Hematopoietic multipotent progenitor cell treated with erythropoietin and hydrocortisone succinate and interleukin-3 and kit ligand, for 8 days (in vitro differentiated cells): ENCODE measurements at places on chromosomes 12 and 14.

DNA sequence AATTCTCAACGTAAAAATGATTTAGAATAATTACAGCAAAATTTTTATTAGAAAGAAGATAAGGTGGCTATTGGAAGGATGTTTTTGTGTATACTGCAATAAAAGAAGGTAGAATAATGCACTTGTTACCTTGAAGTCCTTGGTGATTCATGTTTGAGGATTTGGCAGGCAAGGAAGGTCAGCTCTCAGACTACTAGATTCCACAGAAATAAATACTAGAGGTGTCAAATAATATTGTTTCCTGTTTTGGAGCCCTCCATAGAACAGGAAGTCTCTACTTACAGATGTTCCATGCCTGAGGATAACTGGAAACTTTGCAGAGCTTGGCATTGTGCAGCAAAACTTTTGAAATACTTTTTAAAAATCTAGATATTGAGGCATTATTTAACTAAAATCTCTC lies 284.3 kb upstream of the SYT1 start:
- no peak for DNase-seq

DNA sequence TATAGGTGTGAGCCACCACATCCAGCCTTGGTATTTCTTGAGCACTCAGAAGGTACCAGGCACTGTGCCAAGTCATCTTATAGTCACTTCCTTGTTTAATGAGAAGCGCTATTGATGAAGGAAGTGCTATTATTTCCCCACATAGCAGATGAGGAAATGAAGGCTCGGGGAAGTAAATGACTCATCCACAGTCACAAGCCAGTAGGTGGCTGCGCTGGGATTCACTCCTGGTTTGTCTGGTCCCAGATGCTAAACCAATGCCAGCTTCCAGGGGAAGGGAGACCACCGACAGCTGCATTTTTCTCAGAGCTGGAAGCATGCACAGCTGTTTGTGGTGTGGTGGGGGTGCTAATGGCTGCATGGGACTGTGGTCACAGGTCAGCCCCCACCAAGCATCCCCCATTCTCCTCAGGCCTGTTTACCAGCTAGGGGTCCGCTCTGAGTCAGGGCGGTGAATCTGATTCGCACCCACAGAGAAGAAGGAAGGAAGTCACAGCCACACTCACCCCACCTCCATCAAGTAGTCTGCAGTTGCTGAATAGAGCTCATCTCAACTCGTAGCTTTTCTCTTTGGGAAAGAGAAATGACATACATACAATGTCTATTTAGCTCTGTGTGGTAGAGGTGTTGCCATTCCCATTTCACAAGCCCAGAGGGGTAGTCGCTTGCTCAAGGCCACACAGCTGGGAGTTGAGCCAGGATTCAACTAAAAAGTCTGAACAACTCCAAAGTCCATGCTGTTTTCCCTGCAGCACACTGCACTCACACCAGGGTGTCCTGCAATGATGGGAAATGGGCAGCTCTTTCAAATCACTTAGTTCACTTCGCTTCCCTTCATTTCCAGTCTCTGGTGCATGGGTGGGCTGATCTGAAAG lies 6.3 kb upstream of the LTBP2 start:
- DNase-seq: peak; percentile 46

GRCh38 chr12:42442311-42442759 lies 116.4 kb downstream of the PPHLN1 start:
- no peak for DNase-seq

- DNase-seq: no peak
Observed at GRCh38 chr12:64687816-64688215, 71.4 kb downstream of the GNS start.

DNA sequence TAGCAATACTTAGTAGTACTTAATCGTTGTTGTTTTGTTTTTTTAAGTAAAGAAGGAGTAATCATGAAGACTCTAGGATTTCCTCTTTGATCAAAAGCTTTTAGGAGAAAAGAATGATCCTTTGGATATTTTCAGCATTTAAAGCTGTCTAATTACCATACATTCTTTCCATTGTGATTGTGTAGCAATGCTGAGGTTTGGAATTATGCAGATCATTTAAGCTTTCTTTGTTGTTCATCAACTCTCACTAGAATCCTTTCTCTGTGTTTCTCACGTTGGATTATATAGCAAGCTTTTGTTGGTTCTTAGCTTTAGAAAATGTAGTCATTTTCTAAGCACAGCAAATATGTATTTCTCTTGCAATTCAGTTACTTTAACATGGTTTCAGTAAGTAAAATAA lies 25.8 kb downstream of the CCDC91 start:
- DNase-seq: no peak

DNA sequence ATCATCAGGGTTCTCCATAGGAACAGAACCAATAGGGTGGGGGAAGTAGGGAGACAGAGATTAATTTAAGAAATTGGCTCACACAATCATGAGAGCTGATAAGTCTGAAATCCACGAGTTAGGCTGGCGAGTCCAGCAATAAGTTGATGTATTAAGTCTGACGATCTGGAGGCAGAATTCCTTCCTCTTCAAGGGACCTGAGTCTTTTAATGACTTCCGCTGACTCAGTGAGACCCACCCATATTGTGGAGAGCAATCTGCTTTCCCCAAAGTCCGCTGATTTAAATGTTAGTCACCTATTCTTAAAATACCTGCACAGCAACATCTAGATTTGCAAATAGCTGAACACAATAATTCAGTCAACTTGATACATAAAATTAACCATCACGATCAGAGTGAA lies 97.8 kb downstream of the SPTSSA start:
- DNase-seq: no peak

GRCh38 chr12:52061470-52062166 lies 8.2 kb upstream of the ATG101 start:
- no peak for DNase-seq

DNA sequence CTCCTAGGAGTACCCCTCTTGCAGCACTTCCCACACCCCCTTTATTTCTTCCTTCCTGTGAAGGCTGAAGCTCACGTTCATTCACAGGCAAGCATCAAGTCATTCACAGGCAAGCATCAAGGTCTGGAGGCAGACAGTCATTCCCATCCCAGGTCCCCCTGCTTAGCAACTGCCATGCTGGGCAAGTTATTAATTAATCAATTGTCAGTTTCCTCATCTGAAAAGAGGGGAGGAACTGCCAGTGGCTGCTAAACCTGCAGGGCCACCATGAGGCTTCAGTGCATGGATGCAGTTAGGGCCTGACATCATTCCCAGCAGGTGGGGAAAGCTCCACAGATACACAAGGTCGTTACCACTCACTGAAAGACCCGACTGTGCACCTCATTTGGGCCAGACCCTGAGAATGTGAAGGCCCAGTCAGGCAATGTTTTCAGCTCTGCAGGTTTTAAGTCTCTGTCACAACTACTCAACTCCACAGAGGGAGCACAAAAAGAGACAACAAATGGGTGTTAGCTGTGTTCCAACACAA lies 85.0 kb upstream of the GPR68 start:
- DNase-seq: no peak

DNA sequence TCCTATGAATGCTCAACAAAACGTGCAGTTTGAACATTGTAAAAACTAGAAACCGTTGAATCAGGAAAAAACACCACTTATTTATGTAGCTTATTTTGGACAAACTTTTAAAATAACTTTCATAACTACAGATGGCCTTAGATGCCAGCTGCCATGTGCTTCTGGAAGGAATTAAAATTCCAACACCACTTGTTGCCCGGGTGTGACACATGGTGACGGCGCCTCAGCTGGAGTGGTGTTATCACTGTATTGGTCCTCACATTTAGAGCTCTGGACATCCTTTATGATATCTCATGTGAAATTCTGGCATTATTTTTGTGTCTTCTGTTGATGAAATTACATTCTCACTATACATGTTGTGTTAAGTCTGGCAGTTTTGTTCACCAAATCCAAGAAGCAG lies 211.0 kb downstream of the IPO8 start:
- no peak for DNase-seq

DNA sequence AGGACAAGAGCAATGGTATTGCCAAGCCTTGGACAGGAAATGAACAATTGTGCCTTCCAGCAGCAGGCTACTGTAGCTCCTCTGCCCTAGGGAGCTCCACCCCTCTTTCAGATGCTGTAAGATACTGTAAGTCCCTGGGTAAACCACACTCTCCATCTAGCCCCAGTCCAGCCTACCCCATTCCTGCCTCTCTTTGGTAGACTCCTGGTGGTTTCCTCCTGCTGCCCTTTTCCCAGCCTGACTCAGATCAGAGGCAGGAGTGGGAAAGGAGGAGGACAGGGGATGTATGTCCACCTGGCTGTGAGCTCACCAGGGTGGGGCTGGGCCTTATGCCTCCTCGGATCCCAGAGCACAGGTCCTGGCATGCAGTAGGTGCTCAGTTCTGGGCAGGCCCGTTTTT lies 174.6 kb downstream of the ESRRB start:
- no peak for DNase-seq

DNA sequence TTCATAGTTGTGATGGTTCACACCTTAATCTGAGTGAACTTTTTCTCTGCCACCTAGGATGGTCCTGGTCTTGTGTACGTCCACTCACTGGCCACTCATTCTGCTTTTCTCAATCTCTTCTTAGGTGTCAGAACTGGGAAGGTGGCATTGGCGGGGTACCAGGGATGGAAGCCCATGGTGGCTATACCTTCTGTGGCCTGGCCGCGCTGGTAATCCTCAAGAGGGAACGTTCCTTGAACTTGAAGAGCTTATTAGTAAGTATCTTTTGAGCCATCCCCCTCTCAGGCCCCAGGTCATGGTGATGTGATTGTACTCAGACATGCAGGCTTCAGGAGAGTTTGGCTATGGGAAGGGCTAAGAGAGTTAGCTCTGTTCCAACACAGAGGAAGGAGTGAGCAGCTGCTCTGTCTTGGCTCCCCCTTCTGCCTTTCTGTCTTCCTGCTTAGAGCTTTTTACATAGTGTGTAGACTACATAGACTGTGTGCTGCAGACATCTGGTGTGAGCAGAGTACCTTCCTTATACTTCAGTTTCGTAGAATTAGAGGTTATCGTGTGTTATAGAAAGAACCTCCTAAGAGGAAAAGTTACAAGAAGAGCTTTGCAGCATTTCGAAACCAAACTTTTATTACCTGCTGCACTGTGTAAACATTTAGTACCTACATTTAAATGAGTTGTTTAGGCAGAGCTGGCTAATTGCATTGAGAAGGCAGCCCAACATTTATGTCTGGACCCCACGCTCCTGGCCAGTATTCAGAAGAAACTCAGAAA lies 54.2 kb downstream of the FNTB start:
- DNase-seq: no peak

GRCh38 chr14:22460461-22461195 lies 128.4 kb downstream of the DAD1 start:
- peak; percentile 95 for DNase-seq

- DNase-seq: no peak
Observed at GRCh38 chr12:39443929-39444209, 949 bp upstream of the KIF21A start.

DNA sequence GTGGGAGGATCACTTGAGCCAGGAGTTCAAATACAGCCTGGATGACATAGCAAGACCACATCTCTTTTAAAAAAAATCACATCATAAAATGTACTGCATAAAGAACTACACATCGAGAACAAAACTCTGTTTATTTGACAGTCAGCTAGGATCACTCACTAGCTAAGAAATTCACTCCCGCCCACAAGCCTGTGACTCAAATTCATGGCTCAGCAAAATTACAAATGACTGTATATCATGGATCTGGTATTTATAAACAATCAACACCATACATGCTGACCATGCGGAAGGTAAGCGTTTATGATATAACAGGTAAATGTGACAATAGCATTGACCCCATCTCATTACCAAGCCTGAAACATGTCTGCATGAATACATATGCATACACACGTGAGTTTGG lies 206.5 kb downstream of the EFCAB11 start:
- no peak for DNase-seq
